AG20443 (cell line): ENCODE measurements at places on chromosomes 16 and 17.

DNA sequence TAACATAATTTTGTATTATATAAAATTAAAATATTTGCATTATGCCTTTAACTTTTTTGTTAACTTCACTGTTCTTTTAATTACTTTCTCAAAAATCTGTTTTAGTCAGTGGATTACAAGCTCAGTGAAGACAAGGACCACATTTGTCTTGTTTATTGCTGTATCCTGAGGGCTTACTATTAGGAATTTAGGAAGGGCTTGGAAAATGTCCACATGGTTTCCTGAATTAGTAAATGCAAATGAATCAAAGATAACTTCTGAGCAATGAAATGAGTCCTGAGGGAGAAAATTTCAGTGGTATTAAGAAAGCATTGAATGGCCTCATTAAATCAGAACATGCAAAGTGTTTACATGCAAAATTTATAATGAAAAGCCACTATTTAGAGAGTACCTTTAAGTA is 1293.2 kb upstream of the GOT2 start:
- DNase-seq = no peak

GRCh38 chr17:27609611-27610303 is 21.2 kb upstream of the LGALS9 start:
- peak; percentile 73 for DNase-seq

- no peak for DNase-seq
Measured at GRCh38 chr17:3002538-3003295, 60.7 kb downstream of the OR1D5 start.

DNA sequence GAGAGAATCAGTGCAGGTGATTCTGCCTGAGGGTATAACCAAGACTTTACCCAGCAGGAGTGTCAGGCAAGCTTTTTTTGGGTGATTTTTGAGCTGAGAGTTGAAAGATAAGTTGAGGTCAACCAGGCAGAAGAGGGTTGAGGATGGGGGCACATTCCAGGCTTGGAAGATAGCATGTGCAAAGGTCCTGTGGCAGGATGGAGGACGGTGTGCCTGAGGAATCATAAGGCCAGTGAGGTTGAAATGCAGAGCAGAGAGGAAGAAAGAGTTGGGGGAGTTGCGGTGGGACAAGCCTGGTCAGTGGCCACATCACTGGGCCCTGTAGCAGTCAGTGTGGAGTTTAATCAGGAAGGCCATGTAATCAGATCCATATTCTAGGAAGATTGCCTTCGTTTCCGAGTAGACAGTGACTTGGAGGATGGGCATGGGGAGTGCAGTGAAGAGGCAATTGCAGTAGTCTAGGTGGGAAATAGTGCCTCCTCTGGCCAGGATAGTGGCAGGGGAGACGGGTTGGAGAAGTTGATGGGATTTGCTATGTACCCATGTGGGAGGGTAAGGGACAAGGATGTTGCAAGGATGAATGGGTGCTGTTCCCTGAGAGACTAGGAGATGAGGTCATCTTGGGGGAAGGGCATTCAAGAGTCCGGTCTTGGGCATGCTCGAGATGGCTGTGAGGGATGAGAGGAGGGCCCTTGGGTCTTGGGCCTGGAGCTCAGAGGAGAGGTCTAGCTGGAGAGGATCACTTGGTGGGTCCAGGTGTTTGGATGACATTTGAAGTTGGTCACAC is 3.9 kb downstream of the PLEKHG4 start:
- DNase-seq = no peak

- DNase-seq = no peak
Measured at GRCh38 chr16:88865742-88866141, 718 bp downstream of the PABPN1L start.

GRCh38 chr17:33633446-33633845 is 340.4 kb upstream of the ASIC2 start:
- no peak for DNase-seq

DNA sequence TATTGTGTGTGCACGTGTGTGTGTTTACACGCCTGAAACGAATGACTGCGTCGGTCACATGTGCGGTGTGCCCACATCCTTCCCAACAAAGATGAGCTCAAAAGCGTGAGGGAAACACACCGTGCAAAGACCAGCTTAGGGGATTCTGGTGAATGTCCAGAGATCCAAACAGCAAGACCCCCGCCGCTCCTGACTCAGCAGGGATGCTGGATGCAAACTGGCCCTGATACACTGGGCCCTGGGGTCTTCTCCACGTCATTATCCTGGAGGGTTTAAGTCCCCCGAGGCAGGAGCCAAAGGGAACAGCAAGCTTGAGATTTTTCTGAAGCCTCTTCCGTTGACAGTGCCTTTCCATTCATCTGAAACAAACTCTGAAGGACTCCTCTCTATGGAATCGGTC is 59.2 kb downstream of the TBC1D16 start:
- no peak for DNase-seq

DNA sequence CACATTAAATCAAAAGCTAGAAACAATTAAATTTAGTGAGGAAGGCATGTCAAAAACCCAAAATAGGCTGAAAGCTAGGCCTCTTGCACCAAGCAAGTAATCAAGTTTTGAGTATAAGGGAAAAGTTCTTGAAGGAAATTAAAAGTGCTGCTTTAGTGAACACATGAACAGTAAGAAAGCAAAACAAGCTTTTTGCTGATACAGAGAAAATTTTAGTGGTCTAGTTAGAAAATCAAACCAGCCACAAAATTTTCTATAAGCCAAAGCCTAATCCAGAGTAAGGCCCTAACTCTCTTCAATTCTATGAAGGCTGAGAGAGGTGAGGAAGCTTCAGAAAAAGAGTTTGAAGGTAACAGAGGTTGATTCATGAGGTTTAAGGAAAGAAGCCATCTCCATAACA is 116.2 kb downstream of the CYB561 start:
- DNase-seq = no peak

GRCh38 chr17:74116087-74116717 is 87.3 kb upstream of the RPL38 start:
- peak; percentile 55 for DNase-seq

DNA sequence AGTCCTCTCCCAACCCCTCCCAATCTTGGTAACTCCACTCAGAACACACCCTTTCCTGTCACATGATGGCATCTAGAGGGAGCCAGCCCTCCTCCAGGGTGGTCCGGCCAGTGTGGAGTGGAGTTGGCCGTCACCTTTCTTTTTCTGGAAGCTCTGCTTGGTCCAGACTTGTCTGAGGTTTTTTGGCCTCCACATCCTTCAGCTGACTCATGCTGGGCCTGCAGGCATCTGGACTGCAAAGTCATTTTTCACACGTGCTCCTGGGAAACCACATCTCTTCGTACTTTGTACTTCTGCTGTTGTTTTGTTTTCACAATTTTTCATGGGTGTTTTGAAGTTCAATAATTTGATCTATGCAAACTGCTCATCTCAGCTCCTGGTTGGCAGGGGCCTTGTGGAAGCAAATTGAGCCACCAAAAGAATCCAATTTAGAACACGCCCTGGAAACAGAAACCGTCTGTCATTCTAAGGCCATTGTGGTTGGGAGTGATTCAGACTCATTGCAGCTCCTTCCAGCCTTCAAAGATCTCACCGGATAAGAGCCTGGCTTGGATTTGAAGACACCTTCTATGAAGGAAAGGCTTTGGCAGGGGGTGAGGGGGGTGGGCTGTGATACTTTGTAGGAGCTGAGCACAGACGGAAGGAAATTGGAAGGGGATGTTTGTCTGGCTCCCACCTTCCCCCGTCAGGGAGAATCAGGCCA is 42.4 kb upstream of the NF1 start:
- DNase-seq = peak; percentile 95

GRCh38 chr17:57142925-57143324 is 57.9 kb downstream of the AKAP1 start:
- peak; percentile 52 for DNase-seq

GRCh38 chr17:49873926-49874325 is 26.1 kb upstream of the TAC4 start:
- no peak for DNase-seq

DNA sequence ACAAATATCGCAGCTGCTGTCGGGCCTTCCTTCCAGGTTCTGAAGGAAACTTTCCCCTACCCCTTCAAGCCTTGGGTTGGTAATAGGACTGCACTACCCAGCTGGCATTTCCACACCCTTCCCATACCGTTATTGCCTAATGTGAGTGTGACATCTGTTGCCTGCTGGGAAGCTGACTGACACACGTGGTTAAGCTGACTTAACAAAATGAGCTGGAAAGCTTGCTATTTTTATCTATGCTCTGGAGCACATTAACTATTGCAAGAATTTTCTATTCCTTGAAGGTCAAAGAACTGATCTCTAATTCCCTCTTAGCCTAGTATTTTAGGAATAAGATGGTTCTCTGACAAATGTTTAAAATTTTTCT is 79.5 kb downstream of the PMP22 start:
- DNase-seq = peak; percentile 85

DNA sequence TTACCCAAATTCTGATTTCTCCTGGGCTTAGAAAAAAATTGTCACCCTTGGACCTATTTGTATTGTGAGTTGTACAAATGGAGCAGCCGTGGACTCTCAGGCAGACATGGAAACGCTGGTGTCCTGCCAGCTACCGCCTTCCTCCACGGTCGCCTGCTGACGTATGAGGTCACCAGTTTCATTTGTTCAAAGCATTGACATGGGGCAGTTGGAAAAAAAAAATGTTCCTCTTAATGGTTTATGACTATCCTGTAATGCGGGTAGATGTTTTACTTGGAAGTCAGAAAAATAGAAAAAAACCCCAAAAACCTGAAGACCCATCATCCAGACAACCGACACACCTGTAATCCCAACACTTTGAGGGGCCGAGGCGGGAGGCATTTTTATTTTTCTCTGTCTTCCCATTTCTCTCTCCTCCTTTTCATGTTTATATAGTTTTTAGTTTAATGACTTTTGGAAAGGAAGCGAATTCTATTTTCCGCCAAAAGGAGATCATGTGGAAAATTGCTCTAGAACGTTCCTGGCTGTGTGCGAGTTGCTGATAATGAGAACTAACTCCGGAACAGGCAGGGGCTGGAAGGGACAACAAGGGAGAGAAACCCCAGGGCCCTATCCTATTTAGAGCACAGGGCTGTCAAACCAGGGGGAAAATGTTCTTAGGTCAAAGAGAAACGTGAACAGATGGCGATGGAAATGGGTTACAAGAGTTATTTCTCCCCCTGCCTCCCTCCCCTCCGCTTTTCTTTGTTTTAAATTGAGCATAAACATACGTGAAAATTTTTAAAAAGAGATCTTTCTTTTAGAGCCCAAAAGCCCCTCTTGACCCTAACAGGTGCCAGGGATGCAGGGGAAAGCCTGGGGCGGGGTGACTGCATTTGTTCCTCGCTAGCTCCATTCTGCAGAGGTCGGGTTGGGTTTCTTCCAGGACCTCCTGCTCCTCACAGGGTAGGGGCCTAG is 13.7 kb downstream of the DNAH17 start:
- no peak for DNase-seq

DNA sequence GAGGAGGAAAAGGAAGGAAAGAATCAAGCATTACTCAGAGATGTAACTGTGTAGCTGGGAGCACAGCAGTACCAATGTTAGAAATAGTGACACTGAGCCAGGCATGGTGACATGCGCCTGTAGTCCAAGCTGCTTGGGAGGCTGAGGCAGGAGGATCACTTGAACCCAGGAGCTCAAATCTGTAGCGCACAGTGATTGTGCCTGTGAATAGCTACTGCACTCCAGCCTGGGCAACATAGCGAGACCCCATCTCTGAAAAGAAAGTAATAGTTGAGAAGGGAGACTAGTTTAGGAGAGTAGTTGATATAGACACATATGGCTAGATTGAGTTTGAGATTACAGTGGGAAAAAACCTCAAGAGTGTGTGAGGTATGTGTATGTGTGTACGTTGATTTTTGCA is 17.8 kb downstream of the MAP3K3 start:
- no peak for DNase-seq

DNA sequence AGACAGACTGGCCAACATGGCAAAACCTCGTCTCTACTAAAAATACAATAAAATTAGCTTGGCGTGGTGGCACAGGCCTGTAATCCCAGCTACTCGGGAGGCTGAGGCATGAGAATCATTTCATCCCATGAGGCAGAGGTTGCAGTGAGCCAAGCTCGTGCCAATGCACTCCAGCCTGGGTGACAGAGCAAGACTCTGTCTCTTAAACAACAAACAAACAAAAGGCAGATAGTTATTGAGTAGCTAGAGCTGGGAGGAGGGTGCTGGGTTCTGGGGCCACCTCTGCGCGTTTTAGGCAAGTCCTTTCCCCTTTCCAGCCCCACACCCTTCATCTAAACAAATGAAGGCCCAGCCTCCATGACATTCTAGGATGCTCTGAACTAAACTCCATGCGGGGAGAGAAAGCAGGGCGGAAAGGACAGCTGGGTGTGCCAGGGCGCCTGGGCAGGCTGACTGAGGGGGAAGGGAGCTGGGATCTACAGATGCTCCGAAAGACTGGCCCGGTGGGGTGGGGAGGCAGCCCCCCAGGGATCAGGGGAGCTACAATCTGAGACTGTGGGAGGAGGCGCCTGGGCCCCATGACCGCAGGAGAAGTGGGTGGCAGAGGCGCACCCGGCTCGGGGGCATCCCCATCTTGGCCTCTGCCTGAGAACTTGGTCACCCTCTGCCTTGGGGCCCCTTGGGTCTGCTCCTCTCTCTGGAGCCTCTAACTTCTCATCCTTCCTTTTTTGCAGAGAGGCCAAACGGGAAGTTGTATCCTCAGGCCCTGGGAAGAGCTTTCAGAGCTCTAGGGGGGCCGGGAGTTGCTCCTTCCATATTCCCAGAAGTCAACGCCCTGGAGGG is 910 bp downstream of the ITGAL start:
- no peak for DNase-seq

DNA sequence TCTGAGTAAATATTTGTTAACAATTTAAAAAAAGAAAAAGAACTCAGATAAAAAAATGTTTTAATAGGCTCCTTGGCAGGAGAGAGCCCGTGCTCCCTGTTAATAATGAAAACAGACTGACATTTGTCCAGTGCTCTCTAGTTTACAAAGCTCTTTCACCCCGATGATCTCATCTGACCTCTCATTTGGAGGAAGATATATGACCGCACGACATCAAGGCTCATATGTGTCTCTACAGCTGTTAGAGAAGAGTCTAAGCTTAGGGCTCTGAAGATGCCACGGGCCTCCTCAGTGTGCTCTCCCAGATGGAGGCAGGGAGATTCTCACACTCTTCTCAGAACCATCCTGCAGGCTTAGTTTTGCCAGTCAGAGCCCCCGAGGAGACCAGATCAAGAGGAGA is 280.8 kb upstream of the IRX5 start:
- DNase-seq = no peak

GRCh38 chr16:11046382-11046931 is 102.1 kb downstream of the CLEC16A start:
- no peak for DNase-seq

DNA sequence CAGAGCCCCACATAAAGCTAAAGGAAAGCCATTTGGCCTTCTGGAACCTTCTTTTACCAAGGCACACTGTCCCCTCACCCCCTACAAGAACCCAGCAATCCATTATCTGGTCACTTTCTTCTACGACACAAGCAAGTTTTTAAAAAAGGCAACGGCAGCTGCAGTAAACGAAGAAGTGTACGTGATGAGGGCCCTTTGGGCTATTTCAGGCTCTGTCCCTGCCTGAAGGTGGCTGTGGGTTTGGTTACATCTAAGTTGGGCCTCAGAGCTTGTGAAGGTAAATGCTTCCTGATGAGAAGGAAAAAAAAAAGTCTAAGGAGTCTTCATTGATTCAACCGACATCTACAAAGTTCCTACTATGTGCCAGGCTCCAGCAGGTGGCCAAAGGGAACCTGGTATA is 35.4 kb downstream of the XYLT1 start:
- DNase-seq = no peak

- DNase-seq = no peak
Measured at GRCh38 chr17:43801844-43802243, 21.6 kb downstream of the CFAP97D1 start.
